IPS DF 6.9 (cell line): ENCODE measurements at places on chromosomes 7 and 10.

GRCh38 chr10:47291682-47292081, 8.3 kb upstream of the GDF10 start:
- no peak for DNase-seq
- H3K36me3 ChIP-seq, result no peaks in the 10 kb centered on the region
- no peaks in the 10 kb centered on the region for H3K27me3 ChIP-seq
- no peak overlapping the region for H3K27ac ChIP-seq

GRCh38 chr10:83083831-83084230, 1055.5 kb upstream of the GHITM start:
- no peaks in the 10 kb centered on the region for H3K27me3 ChIP-seq
- no peaks in the 10 kb centered on the region for H3K4me1 ChIP-seq
- no peak overlapping the region for H3K4me3 ChIP-seq
- no peak for DNase-seq
- no peaks in the 10 kb centered on the region for H3K36me3 ChIP-seq

DNA sequence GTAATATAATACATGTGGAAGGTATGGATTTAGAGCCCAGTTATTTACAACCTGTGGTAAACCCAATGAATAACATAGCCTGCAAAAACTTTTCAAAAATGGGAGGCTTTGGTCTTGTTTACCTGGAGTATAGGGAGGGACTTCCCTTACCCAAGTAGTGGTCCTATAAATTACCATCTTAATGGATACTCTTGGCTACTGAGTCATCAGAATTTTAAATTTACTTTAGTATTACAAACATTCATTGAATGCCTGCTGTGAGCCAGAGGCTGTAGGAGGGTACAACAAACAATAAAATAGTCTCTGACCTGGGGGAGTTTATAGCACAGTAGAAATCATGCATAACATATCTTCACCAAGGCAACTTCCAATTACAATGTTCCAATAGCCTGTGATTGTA, 365.1 kb downstream of the BBS9 start:
- H3K36me3 ChIP-seq, result no peaks in the 10 kb centered on the region
- no peaks in the 10 kb centered on the region for H3K27me3 ChIP-seq
- no peak overlapping the region for H3K27ac ChIP-seq

DNA sequence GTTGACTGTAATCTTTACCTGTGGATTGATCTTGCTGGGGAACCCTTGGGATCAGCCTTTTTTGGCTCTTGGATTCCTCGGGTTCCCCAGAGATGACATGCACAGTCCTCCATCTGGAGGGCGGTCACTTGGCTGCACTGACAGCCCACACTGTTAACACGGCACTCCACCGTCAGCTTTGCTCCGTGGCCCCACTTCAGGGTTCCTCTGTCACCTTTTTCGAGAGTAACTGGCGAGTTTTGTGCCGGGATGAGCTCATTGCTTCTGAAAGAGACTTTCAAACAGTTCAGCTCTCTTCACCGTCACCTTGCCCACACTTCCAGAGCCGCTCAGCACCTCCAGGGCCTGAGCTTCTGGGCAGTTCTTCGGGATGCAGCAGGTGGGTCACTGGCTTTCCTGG, 42.4 kb downstream of the PROSER2 start:
- H3K4me3 ChIP-seq, result no peak overlapping the region
- no peaks in the 10 kb centered on the region for H3K36me3 ChIP-seq
- no peaks in the 10 kb centered on the region for H3K4me1 ChIP-seq
- no peak for DNase-seq
- H3K27ac ChIP-seq, result no peak overlapping the region

DNA sequence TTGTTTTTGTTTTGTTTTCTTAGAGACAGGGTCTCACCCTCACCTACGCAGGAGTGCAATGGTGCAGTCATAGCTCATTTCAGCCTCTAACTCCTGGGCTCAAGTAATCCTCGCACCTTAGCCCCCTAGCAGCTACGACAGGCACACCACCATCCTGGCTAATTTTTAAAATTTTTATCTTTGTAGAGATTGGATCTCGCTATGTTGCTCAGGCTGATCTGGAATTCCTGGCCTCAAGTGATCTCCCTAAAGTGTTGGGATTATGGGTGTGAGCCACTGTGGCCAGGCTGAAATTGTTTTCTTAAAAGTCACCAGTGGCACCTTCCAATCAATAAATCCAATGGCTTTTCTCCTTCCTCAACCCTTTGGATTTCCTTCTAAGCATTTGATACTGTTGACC, 20.9 kb upstream of the DDX50 start:
- H3K27me3 ChIP-seq, result no peaks in the 10 kb centered on the region
- DNase-seq, result no peak
- H3K27ac ChIP-seq, result no peak overlapping the region
- H3K36me3 ChIP-seq, result no peaks in the 10 kb centered on the region

GRCh38 chr7:151851782-151852181, 25.1 kb downstream of the PRKAG2 start:
- no peaks in the 10 kb centered on the region for H3K36me3 ChIP-seq
- H3K4me1 ChIP-seq, result no peaks in the 10 kb centered on the region; the same call in 1 of the 2 replicates
- H3K27ac ChIP-seq, result no peak overlapping the region
- no peak overlapping the region for H3K4me3 ChIP-seq
- H3K27me3 ChIP-seq, result no peaks in the 10 kb centered on the region

GRCh38 chr10:35135861-35136260, 9.2 kb downstream of the CREM start:
- no peaks in the 10 kb centered on the region for H3K4me1 ChIP-seq
- no peak for DNase-seq
- H3K27me3 ChIP-seq, result no peaks in the 10 kb centered on the region
- no peak overlapping the region for H3K27ac ChIP-seq
- H3K4me3 ChIP-seq, result no peak overlapping the region

DNA sequence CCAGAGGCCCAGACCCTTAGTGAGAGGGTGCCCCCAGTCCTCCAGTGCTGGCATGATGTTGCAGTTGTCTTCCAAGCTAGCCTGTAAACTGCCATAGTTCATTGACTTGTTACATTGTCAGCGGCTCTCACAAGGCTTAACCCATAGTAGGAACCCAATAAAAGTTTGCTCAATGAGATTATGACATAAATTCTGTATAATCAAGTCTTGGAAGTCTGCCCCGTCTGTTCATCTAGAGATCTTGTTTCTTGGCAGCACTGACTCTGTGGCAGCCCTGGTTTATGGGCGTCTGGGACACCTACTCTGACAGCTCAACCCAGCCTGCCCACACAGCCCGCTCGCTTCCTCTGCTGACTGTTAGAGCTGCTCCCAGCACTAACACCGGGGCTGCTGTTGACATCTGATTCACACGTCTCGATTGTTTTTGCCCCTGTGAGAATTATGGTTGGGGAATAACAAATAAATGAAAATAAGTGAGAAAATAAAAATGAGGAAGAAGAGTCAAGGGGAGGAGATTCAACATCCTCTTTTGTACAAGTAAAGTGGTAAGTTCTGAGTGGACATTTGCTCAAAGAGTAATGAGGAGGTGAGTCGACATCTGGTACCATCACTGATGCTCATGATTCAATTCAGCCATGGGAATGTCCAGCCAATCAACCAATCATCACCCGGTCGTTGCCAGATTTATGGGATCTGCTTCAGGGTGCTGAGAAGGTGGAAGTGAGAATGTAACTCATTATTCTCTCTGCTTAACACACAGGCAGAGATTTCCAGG, 160.8 kb downstream of the SPAG6 start:
- no peaks in the 10 kb centered on the region for H3K27me3 ChIP-seq
- no peak overlapping the region for H3K4me3 ChIP-seq
- DNase-seq, result no peak
- no peaks in the 10 kb centered on the region for H3K4me1 ChIP-seq
- H3K27ac ChIP-seq, result no peak overlapping the region

- no peaks in the 10 kb centered on the region for H3K36me3 ChIP-seq
- peaks cover 3% of the 10 kb centered on the region for H3K4me1 ChIP-seq
- no peak for DNase-seq
- H3K4me3 ChIP-seq, result no peak overlapping the region
Observed at GRCh38 chr10:69749178-69750010, 52.3 kb upstream of the COL13A1 start.

DNA sequence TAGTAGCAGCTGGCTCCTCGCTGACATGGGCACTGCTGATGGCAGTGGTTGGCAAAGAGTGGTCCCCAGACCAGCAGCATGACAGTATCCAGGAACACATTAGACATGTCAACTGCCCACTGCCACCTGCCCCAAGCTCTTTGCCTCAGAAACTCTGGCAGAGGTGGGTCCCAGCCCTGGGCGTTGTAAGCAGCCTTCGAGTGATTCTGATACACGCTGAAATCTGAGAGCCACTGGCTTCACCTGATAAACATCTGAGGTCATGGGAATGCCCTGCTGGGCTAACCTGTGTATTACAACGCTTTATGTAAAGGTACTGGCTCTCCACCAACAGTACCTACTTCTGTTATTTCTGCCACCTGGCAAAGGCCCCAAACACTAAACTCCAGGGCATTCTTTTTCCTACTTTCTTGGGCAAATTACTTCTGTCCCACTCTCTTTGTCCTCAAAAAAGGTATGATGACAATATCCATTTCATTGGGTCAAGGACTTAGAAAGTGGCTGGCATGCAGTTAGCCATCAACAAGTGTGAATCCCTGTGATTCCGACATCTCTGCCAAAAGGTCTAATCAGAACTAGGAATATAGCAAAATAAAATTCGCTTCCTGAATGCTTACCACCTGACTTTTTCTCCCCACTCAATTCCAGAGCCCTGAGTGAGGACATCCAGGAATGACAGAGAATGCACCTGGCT, 9.2 kb downstream of the SGMS1 start:
- H3K36me3 ChIP-seq, result no peaks in the 10 kb centered on the region
- H3K27ac ChIP-seq, result no peak overlapping the region
- H3K27me3 ChIP-seq, result no peaks in the 10 kb centered on the region
- DNase-seq, result no peak
- H3K4me3 ChIP-seq, result no peak overlapping the region

- H3K36me3 ChIP-seq, result peaks cover 49% of the 10 kb centered on the region
- DNase-seq, result no peak
- H3K27me3 ChIP-seq, result no peaks in the 10 kb centered on the region
- no peak overlapping the region for H3K27ac ChIP-seq
Observed at GRCh38 chr10:6221192-6221940, 18.6 kb downstream of the PFKFB3 start.

DNA sequence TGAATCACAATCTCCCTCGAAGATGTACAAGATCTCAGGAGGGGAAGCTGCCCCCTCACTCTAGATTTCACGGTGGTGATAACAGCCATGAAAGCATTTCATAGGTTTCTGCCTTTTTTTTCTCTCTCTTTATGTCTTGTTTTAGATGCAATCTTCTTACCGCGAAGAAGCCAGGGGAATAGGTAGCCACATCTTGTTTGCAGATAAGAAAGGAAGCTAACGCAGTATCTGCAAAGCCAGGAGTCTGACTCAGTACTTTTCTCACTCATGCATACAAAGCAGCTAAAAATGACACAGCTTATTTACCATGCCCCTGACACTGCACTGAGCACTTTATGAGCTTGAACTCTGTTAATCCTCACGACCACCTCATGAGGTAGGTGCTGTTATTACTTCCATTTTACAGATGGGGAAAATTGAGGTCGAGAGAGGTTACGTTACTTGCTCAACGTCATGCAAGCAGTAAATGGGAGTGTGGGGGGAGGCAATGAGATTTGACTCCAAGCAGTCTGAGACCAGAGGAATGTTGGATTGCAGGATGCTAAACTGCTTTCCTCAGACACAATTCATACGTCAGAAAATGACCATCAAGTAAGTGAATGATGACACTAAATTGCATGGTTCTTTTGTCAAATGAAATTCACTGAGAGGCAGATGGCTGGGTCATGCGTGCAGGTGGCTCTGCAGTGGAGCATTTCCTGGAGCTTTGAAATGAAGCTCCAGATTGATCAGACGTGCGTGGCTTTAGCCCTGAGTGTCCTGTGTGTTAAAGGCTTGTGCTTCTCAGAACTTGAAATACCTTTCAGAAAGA, 3.3 kb downstream of the MAP3K8 start:
- H3K27ac ChIP-seq, result no peak overlapping the region
- H3K36me3 ChIP-seq, result no peaks in the 10 kb centered on the region
- peaks cover 4% of the 10 kb centered on the region for H3K27me3 ChIP-seq
- H3K4me1 ChIP-seq, result peaks cover 2% of the 10 kb centered on the region

GRCh38 chr7:106450716-106451115, 165.9 kb upstream of the NAMPT start:
- no peak overlapping the region for H3K27ac ChIP-seq
- no peak for DNase-seq
- H3K27me3 ChIP-seq, result no peaks in the 10 kb centered on the region
- H3K36me3 ChIP-seq, result no peaks in the 10 kb centered on the region
- H3K4me3 ChIP-seq, result no peak overlapping the region
- no peaks in the 10 kb centered on the region for H3K4me1 ChIP-seq

- no peaks in the 10 kb centered on the region for H3K4me1 ChIP-seq
- H3K27me3 ChIP-seq, result no peaks in the 10 kb centered on the region
- no peak for DNase-seq
- no peak overlapping the region for H3K4me3 ChIP-seq
Observed at GRCh38 chr7:139582130-139582650, 58.7 kb downstream of the CLEC2L start.

- DNase-seq, result no peak
- H3K27me3 ChIP-seq, result no peaks in the 10 kb centered on the region
- no peak overlapping the region for H3K4me3 ChIP-seq
- 0 out of 2 replicates have a peak, but pooled peaks cover 2% of the 10 kb centered on the region for H3K36me3 ChIP-seq
- no peak overlapping the region for H3K27ac ChIP-seq
Observed at GRCh38 chr10:124007773-124008145, 85.6 kb downstream of the CHST15 start.

DNA sequence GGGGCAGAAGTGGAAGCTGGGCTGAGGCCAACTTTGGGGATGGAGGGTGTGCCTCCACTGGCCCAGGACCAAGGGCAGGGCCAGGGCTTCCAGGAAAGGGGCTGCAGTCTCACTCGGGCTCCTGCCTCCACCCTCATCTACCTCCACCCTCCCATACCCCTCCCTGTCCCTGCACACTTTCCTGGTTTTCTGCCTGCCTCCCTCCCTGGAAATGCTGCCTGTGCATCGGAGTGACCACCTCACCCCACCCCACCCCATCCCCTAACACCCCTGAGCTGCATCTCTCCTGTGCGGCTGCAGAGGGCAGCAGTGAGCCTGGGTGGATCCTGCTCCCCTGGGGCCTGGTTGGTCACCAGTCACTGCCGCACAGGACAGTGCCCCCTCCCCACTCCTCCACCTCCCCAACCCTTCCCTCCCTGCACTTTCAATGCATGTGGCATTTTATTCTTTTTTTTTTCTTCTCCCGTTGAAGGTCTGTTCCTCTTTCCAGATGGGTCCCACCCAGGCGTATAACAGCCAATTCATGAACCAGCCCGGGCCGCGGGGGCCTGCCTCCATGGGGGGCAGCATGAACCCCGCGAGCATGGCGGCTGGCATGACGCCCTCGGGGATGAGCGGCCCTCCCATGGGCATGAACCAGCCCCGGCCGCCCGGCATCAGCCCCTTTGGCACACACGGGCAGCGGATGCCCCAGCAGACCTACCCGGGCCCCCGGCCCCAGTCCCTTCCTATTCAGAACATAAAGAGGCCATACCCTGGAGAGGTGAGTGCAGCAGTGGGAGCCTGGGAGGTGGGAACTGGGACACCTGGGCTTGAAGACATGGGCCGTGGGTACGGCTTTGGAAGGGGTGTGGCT, 54.1 kb upstream of the PPIF start:
- no peaks in the 10 kb centered on the region for H3K27me3 ChIP-seq
- DNase-seq, result peak; percentile 39
- H3K4me1 ChIP-seq, result no peaks in the 10 kb centered on the region
- H3K4me3 ChIP-seq, result no peak overlapping the region

- no peak overlapping the region for H3K4me3 ChIP-seq
- no peak overlapping the region for H3K27ac ChIP-seq
- no peak for DNase-seq
- H3K27me3 ChIP-seq, result no peaks in the 10 kb centered on the region
Observed at GRCh38 chr10:43249151-43249961, 17.5 kb downstream of the RASGEF1A start.

GRCh38 chr7:24885716-24886115, 94.3 kb downstream of the OSBPL3 start:
- no peak overlapping the region for H3K27ac ChIP-seq
- no peaks in the 10 kb centered on the region for H3K4me1 ChIP-seq
- H3K27me3 ChIP-seq, result no peaks in the 10 kb centered on the region
- DNase-seq, result no peak
- H3K36me3 ChIP-seq, result no peaks in the 10 kb centered on the region
- H3K4me3 ChIP-seq, result no peak overlapping the region
